Spleen (tissue), 13 donors: ENCODE measurements at places on chromosomes 5 and 9. TPM values are rescaled to one million over a fixed set of nuclear protein-coding genes. Genes with fewer than 3 reads are reported as not detected.

PCDHA1 gene
- not detected for total RNA-seq

- peaks cover 7% of the 10 kb centered on the region for H3K36me3 ChIP-seq
- H3K4me1 ChIP-seq, result no peaks in the 10 kb centered on the region
- H3K27ac ChIP-seq, result no peak overlapping the region
- no peak overlapping the region for H3K4me3 ChIP-seq
- H3K27me3 ChIP-seq, result no peaks in the 10 kb centered on the region
- DNase-seq, result no peak
These were observed 118.2 kb downstream of the ENTREP1 start for GRCh38 chr9:69443178-69443577.

DNA sequence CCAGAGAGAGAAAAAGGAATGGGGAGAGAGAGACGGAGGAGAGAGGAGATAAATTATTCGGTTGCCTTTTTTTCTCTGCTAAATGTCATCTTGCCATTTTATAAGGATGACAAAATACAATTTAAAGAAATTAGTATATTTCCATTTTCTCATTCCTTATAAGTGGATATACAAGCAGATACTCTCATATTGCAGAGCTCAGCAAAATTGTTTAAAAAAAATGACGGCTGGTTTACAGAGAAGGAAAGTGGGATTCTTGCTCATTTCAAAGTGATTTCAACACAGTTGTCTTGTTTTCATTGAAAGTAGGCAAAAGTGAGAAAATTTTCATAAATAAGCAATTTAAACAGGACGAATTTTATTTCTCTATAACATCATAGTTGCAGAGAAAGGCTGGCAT is 641.9 kb upstream of the CDH6 start:
- no peak for DNase-seq
- H3K4me3 ChIP-seq, result no peak overlapping the region
- H3K4me1 ChIP-seq, result no peaks in the 10 kb centered on the region
- H3K27me3 ChIP-seq, result no peaks in the 10 kb centered on the region
- H3K27ac ChIP-seq, result no peak overlapping the region
- no peaks in the 10 kb centered on the region for H3K36me3 ChIP-seq

GKAP1 gene
- 15.8 TPM for total RNA-seq

CARTPT gene
- total RNA-seq, result not detected

DNA sequence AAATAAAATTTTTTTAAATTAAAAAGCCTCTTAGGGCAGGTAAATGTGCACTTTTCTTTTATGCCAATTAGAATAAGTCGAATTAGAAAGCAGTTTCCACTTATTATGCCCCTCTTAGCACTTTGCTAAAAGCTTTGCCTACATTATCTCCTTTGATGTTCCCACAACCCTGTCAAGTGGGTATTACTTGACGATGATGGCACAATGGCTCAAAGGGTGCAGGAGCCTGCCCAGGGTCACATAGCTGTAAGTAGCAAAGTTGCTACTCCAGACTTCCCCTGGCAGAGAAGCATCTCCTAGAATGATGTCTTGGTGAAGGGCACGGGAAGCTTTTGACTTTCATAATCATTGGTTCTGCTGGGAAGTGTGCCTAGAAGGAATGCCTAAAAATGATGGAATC is 18.4 kb upstream of the IQGAP2 start:
- no peaks in the 10 kb centered on the region for H3K36me3 ChIP-seq
- DNase-seq, result no peak
- no peak overlapping the region for H3K27ac ChIP-seq

GRCh38 chr9:135667463-135668001 is 4.4 kb downstream of the LCN9 start:
- H3K27ac ChIP-seq, result no peak overlapping the region
- H3K36me3 ChIP-seq, result no peaks in the 10 kb centered on the region
- H3K4me1 ChIP-seq, result no peaks in the 10 kb centered on the region
- H3K4me3 ChIP-seq, result no peak overlapping the region
- DNase-seq, result peak; percentile 45

GRCh38 chr5:173941758-173942401 is 47.1 kb upstream of the C5orf47 start:
- H3K4me3 ChIP-seq, result no peak overlapping the region
- DNase-seq, result no peak
- H3K27ac ChIP-seq, result peak overlapping the region; percentile 67
- peaks cover 29% of the 10 kb centered on the region for H3K36me3 ChIP-seq
- H3K27me3 ChIP-seq, result no peaks in the 10 kb centered on the region
